ENCODE measurements at places on chromosomes 3 and 15. TPM values are rescaled to one million over a fixed set of nuclear protein-coding genes. Genes with fewer than 3 reads are reported as not detected.

Gene PYGO1
- 9.3 TPM for total RNA-seq

DNA sequence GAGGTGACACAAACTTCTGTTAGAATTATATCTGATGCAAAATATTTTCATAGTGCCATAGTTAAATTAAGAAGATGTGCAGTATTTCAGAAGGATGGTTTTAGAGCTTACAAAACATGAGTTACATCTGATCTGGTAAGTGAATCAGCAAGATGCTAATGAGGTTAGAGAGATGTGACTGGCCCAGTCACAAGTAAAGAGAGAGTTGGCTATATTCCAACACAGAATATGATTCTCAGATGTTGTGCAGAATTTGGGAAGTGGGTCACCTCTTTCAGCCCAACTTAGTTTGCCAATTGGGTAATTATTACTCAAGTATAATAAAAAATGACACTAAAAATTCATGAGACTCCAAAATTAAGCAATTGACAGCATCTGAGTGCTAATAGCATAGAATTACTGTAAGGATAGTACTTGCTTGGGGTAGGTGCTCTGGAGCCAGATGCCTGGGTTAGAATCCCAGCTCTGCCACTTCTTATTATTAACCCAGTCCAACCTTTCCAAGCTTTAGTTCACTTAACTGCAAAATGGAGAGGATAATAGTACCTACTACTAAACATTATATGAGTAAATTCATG is 30.8 kb downstream of the P2RY1 start:
- no peak for DNase-seq

DNA sequence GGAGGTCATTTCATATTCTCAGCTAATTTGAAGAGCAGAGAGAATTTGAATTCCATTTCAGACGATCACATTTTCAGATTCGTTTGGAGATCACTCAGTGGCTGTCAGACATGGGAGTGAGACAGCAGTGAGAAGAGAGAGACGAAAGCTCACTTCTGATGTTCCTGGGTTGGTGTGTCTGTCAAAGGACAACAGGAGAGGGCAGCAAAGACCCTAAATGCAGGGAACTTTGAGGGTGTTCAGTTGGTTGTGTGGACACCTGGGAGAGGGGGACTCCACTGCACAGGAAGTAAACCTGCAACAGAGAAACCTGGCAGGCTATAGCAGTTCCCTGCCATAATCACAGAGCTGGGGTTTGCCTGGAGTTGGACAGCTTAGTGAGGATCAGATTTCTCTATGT is 675.1 kb downstream of the SQOR start:
- DNase-seq: peak; percentile 40

GRCh38 chr3:152202976-152203626 is 65.6 kb upstream of the MBNL1 start:
- DNase-seq: no peak

- peak; percentile 33 for DNase-seq
Measured at GRCh38 chr15:25268166-25268565, 170.7 kb downstream of the UBE3A start.

Gene CHST13
- 0.34 TPM for total RNA-seq

DNA sequence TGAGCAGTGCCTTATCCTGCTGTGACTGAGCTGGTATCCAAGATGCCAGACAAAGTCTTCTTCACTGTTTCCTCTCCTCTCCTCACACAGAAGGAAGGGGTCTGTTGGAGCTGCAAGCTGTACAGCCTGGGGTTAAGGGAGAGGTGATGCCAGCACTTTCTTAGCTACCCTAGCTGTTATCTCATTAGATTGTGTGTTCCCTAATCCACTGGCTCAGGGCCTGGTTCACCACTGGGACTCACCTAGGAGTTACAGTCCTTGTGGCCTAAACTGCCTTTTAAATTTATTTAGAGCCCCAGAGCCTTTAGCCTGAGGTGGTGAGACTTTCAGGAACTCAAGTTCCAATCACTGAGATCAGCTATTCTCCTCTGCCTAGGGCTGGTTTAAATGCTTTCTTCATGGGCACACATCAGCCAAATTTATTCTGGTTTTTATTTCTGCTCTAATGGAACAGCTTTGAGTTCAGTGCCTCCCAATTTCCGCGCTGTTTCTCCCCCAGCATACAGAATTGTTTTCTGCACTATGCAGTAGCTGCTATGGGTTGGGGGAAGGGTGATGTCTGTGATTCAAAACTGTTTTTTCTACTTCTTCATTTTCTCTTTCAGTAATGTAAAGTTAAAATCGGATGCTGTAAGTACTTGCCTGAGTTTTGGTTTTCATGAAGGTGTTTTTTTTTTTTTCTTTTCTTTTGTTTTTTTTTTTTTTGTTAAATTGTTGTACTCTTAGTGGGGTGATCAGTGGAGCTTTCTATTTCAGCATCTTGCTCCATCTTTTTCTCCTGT is 198.8 kb downstream of the DOCK3 start:
- no peak for DNase-seq

DNA sequence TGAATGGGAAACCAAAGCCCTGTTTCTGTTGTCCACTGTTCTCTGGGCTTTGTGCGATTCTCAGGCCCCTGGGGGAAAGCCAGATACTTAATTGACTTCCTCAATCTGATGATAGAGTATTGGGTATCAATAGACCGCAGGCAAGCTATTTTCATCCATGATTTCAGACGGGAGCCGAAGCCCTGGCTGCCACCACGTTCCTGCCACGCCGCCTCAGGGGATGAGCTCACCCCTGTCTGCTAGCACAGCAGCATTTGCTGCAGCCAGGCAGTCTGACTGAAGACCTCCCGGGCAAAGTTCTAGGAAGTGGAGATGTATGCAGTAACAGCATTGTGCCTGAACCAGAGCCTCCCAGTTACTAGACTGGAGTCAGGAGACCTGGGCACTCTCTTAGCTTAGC is 69.8 kb downstream of the ISG20 start:
- DNase-seq: no peak

Gene SNTN
- total RNA-seq: not detected

Gene PLCL2
- total RNA-seq: 26.4 TPM

DNA sequence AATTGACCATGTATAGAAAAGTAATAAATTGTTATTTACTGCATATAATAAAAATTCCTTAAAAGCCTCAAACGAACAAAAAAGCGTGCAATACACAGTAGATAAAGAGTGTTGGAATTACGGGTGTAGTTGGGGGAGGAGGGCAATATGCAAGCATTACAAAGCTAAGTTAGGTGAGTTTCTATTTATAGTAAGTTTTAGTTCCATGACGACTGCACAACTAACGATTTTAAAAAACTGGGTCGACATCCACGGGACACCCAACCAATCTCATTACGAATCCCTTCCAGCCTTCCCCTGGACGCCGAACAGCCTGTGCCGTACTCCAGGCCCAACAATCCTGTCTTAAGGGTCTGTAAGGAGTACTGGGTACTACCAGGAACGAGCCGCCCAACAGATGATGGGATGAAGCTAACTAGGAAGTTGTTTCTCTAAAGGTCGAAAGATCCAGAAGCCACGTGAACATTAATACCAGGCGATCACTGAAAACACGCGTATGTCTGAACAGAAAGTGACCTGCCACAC is 677 bp downstream of the POLQ start:
- DNase-seq: peak; percentile 8

Gene STAG1
- total RNA-seq: 23.8 TPM

GRCh38 chr3:74267588-74268184 is 346.8 kb downstream of the CNTN3 start:
- peak; percentile 78 for DNase-seq

Gene TFRC
- total RNA-seq: 87.7 TPM

DNA sequence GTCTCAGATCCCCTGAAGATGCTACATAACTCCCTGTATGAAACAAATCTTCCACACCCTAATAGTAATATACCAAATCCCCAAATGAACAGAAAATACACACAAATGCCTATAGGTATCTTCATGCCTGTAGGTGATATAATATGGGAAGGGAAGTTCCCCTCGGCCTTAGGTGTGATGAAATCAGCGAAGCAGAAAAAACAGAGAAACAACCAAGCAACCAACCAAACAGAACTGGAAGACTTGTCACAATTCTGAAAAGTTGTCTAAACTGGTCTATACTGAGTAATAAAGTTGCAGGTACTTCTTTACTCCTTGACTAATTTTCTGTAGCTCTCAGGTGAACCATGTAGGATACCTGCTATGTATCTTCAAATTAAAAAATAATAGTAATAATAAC is 82.2 kb upstream of the SATB1 start:
- no peak for DNase-seq

GRCh38 chr3:191290311-191291025 is 38.7 kb upstream of the CCDC50 start:
- DNase-seq: no peak

DNA sequence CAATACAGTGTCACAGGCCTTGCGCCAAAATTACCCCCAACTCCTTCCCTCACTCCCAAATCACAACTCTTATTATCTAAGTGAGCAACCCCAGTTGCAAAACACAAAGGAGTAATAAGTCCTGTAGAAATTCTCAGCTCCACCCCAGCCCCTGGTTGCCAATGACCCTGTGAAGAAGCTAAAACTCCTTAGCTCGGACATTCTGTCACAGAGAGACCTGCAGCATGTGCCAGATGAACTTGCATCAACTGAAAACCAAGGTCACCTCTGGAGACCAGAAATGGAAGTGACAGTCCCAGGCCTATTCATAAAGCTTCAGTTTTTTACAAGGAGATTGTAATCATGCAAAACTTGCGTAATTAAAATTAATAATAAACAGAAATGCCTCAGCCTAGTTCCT is 55.2 kb downstream of the RBPMS2 start:
- no peak for DNase-seq

DNA sequence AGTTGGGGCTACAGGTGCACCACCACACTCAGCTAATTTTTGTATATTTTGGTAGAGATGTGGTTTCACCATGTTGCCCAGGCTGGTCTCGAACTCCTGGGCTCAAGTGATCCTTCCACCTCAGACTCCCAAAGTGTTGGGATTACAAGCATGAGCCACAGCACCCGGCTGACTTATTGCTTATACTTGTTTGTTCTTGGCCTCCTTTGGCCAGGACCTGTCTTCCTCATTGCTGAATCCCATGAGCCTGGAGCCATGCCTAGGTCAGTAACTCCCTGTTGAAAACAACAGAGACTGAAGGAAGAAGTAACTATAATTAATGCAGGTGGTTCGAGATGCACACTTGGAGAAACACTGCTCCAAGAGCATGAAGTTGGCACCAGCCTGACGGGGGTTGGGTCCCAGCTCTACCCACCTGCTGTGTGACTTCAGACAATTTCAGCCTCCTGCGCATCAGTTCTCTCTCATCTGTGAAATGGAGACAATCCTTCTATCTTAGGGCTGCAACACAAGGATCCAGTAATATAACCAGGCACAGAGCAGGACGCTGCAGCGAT is 38.9 kb downstream of the CPN2 start:
- DNase-seq: no peak

GRCh38 chr15:24318981-24319380 is 356.6 kb upstream of the NPAP1 start:
- no peak for DNase-seq

DNA sequence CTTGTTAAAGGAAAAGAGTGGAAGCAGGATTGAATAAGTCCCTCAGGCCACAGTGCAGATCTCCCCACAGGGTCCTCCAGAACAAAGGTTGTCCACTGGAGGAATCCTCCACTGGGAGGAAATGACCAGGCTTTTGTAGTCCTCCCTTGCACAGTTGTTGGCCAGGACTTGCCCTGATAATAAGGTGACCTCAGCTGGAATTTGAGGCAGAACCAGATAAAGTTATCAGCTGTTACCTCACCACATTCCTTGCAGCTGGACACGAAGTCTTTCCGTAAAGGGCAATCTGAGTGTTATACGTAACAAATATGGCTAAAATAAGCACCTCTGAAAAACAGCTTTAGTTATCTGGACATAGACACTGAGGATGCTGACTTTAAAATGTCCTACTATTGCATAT is 83.5 kb upstream of the NAALADL2 start:
- DNase-seq: no peak

Gene SHF
- 32.2 TPM for total RNA-seq

Gene GOLGA8T
- total RNA-seq: not detected

DNA sequence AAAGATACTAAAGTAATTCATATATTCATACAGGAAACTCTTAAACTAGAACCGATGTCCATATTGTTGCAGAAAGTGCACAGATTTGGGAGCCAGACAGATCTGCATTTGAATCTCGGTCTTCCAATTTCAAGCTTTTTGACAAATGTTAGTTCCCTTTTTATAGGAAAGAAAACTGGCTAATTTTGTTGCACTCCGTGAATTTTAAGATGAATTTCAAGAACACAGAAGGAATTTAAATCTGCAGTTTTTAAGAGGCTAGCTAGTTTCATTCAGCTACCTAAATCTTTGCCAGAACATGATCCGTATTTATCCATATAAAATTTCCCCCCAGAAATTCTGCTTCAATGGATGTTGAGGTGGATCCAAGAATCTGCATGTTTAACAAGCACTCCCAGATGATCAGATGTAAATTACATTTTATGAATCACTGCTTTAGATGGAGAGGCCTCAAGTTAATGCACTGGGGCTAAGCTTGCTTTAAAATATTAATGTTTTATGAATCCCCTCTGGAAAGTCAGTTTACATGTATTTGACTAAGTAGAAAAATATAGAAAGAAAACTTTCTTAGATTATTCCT is 1296.3 kb upstream of the CADM2 start:
- DNase-seq: no peak

- DNase-seq: no peak
Measured at GRCh38 chr3:103813955-103814354, 1379.1 kb downstream of the ZPLD1 start.

DNA sequence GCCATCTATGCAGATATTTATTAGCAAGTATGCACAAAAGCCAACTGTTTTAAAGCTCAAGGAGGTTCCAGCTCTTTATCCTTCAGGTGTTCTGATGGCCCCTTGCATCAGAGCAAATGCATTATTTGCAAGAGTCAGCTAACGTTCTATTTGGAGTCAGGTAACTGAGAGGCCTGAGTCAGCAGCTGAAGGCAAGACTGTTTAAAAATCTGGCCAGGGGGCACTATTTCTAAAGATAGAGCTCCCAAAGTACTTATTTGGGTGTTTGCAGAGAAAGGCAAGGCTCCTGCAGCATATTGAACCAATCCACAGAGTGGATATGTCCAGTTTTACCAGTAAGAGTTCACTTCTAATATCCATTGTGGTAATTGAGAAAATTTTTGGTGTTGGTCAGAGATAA is 146.1 kb downstream of the LRTM1 start:
- peak; percentile 21 for DNase-seq

DNA sequence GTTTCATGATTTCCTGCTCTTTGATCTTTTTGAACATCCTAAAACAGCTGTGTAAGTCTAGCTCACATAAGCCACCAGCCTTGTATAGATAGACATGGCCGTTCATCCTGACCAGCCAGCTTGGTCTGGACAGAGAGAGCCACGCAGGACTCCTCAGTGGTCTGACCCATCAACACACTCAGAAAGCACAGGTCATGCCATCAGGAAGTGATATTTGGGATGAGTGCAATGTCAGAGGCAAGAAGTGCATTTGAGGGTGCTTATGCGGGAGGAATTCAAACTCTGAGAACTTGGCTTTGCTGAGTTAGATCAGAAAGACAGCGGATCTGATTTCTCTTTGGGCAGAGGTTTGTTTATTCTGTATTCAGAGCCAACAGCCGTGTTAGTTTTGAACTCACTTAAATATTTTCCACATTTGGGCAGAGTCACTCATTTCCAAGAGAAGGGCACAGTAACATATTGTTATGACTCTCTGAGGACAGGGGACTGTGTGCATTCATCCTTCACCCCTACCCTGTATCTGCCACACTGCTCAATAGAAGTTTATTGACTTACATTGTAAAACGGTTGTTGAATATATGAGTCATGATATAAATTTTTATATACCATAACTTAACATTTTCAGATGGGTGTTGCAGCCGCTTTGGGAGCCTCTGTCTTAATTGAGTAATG is 225.3 kb upstream of the LYSMD4 start:
- no peak for DNase-seq

Gene TTLL13
- total RNA-seq: not detected

Gene MOBP
- not detected for total RNA-seq
